ENCODE measurements at places on chromosomes 6 and 20.

GRCh38 chr6:24718449-24719124 is 367 bp downstream of the C6orf62 start:
- DNase-seq = no peak

DNA sequence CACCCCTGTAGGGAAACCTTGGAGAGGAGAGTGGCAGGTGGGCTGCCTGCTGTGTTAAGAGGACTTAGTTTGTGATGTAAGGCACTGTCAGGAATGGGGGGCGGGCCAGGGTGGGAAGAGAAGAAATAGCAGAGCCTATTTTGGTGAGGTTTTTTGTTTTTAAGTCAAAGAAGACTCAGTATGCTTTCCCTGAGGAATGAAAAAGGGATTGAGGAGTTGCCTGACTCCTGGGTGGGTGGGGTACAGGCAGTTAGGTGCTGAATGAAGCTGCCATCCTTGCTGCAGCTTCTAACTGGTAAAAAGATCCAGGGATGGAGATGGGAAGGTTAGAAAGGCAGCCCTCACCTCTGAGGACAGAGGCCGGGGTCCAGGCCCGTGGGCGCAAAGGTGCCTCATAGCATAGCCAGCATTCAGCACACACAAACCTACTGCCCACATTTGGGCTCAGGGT is 37.9 kb downstream of the PLCG1 start:
- no peak for DNase-seq

GRCh38 chr6:52317841-52318581 is 33.5 kb upstream of the MCM3 start:
- DNase-seq = peak; percentile 23

- peak; percentile 33 for DNase-seq
Observed at GRCh38 chr6:169172456-169172855, 81.2 kb downstream of the THBS2 start.

GRCh38 chr20:23260181-23260840 is 90.3 kb upstream of the NXT1 start:
- DNase-seq = no peak

DNA sequence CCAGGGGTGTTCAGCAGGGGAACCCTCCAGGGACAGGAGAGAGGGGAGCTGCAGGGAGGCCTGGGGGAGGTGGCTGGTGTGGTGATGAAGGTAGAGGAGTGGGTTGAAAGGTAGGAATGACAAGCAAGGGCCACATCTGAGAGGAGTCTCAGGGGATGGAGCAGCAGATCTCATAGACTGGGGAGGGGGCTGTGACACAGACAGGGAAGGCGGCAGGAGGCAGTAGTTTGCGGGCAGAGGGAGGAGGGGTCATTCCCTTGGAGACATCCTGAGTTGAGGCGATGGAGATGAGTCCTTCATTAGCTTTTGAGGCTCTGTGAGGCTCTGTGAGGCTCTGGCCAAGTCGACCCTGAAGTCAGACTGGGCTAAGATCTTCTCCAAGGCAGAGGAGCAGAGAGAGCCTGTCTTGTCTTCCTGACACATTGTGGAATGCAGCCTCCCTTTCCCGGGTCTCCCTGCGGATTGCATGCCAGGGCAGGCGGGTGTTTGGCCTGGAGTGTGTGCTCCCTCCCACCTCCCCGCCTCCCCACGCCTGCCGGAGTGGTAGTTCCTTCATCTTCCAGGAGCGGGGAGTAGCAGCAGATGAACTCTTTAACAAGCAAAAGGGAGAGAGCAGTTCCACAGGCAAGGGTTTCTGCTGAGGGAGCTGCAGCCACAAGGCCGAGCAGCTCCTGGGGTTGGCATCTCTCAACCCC is 34.3 kb upstream of the MLN start:
- DNase-seq = peak; percentile 44

GRCh38 chr6:56491606-56492328 is 150.9 kb downstream of the DST start:
- peak; percentile 15 for DNase-seq

GRCh38 chr6:43997345-43997677 is 129.9 kb downstream of the MRPL14 start:
- DNase-seq = no peak

DNA sequence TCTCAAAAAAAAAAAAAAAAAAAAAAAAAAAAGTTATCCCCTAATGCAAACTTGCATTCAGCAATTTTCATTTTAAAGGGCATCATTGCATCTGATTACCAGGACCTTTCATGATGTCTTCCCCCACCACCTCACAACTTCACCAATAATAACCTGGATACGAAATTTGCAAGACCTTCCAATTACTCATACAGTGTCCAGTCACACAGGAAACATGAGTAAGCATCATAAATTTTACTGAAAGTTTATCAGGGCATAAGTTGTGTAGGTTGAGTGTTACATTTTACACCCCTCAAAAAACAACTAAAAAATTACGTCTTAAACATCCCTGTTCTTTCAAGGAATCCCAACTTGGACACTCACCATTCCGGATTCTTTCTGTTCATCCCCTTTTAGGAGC is 79.1 kb upstream of the ANKEF1 start:
- DNase-seq = no peak

DNA sequence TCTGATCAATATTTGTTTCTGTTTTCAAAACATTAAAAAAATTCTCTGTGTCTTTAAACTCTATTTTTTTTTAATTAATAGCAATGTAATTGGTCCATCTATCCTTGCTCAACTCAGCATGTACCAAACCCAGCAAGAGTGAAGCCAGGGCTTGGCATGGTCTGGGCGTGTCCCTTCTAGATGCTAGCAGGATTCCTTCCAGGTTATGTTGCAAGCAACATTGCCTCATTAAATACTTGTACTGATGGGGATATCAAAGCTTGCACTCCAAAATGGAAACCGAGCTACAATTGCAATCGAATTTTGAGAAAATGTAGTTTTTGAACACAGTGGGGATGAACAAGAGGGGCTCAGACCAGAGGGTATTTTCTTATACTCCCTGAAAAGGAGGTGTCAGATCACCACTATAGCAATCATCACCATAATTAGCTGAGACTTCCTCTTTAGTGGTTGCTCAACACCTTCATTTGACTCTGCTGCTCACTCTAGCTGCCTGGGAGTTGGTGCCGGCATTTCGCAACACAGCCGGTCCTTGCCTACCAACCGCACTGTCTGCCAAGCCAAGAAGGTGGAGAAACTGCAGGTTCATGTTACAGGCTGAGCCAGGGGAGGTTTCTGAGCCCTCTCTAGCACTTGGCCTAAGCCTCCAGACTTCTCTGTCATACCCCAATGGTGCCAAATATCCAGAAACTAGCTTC is 67.8 kb upstream of the RALGAPA2 start:
- DNase-seq = no peak

DNA sequence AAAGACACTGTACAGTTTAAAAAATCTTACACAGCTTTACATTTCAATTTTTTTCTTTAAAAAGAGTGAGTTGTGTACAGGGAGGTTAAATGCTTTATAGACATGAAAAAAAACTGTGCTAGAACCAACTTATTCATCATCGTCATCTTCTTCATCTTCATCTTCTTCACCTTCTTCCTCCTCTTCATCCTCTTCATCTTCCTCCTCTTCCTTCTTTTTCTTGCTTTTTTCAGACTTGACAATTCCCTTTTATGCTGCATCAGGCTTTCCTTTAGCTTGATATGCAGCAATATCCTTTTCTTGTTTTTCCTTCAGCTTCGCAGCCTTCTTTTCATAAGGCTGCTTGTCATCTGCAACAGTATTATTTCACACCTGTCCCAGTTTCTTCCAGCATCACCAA is 34.3 kb upstream of the TMEM30A start:
- no peak for DNase-seq

DNA sequence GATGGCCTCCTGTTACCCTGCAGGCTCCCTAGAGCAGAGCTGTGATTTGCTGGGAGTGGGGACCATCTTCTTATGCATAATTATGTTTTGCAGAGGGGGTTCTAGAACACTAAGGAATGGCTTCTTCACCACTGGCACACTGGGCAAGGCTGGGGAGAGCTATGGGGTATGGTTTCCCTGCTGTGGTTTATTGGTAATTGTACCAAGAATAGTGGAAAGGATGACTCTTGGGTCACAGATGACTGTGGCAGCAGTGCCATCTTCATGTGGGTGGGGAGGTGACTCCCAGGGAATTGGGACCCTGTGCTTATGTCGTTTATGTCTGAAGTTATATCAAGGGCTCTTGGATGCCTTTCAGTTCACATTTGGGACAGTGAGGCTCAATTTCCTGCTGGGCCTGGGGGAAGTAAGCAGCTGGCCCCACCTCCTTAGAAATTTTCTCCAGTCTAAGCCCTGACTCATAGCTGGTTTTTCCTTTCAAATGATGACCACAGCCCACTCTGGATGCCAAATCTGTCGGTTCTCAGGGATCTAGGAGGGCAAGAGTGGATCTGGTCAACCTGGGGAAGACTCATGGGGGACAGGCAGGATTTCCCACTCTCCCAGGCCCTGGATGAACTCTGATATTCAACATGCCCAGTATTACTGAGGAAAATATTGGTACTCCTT is 230.8 kb downstream of the LRFN2 start:
- no peak for DNase-seq

DNA sequence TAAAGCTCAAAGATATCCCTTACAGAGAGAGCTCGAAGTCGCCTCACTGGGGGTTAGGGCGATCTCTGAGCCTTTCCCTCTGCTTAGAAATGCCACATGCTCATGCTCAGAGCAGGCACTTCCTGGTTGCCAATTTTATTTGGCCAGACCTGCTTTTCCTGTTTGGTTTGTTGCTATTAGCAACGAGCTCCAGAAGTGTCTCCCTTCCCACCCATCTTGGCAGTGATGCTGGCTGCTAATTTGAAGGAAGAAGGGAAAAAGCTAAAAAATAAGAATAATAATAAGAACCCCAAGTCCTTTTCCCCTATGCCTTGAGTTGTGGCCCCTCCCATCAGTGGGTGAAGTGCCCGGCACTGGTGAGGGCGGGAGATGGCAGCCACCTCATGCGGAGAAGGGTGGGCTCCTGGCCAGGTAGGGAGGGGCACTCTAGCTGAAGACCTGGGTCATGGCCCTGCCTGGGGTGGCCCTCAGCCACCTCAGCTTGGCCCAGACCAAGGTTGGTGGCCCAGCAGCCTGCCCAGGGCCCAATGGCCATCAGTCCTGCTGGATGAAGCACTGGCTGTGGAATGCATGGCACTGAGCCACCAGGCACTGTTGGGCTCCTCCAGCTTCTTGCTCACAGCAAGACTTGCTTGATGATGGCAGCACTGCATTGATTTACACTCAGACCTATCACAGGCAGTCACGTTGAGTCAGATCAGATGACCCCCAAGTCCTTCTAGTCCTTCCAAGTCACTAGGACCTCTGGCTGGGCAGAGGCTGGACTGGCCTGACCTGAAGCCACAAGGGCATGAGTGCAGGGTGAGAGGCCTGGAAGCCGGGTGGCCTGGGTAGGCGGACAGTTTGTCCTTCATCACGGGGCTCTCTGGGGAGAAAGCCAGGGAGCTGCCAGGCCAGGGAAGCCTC is 79.0 kb downstream of the SYNJ2 start:
- DNase-seq = peak; percentile 50

DNA sequence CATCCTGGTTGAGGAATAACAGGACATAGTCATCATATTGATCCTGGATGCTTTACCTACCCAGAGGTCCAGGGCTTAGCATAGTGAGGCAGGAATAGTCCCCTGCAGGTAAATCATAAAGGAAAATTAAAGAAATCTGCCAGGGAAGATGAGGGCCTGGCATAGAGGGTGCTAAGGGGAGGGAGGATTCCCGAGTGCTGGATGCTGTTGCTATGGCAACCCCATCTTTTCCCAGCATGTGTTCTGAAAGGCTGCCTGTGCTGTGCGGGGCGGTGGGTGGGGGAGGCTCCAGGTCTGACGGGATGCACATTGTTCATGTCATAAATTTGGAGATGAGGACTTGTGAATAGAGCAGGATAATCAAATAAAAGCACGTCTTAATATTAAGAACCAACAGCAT is 212.6 kb upstream of the PCSK2 start:
- no peak for DNase-seq

DNA sequence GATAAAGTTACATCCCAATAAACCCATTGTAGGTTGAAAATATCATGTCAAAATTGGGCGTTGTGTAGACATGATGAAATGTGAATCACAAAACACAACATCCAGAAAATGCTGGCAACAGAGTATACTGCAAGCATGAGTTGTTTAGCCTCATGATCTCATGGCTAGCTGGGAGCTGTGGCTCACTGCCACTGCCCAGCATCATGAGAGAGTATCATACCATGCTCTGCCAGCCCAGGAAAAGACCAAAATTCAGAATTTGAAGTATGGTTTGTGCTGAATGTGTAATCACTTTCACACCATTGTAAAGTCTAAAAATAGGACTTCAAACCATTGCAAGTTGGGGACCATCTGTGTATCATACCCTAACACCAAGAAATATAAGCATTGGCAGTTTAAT is 45.2 kb upstream of the SMAP1 start:
- DNase-seq = no peak

DNA sequence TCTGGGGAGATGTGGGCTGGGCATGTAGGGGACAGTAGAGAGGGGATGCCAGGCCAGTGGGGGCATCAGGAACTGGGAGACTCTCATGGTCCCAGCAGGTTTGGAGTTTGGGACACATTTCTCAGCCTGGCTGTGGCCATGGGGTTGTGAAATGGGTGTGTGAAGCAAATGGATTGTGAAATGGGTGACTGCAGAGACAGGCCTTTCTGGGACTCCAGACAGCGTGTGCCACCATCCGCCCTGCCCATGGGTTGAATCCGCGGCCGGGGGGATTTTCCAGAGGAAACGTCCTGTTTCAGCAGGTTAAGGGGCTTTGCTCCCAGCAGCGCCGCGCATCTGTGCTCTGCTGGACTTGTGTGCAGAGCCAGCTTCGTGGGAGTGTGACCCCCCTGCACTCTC is 3.7 kb upstream of the PMEPA1 start:
- no peak for DNase-seq

GRCh38 chr20:1527923-1528322 is 29.6 kb downstream of the SIRPD start:
- DNase-seq = no peak

DNA sequence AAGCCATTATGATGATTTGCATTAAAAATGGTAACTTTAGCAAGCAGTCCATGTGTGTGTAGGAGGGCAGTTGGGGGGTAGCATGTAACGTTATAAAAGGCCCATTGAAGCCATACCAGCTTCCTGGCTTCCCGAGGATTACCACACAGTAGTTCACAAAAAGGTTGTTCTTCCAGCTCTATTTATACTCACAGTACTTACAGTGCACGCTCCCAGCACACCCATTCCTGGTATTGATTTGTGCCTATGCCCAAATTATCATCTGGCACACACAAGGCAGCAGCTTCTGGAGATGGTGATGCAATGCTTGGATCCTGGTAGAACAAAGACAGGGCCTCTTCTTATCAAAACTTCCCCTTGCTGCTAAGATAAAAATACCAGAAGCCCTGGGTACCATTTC is 436.8 kb downstream of the HAO1 start:
- DNase-seq = no peak

- no peak for DNase-seq
Observed at GRCh38 chr6:147970970-147971369, 371.7 kb upstream of the SASH1 start.

GRCh38 chr6:45479834-45480751 is 102.4 kb upstream of the SUPT3H start:
- DNase-seq = peak; percentile 49

DNA sequence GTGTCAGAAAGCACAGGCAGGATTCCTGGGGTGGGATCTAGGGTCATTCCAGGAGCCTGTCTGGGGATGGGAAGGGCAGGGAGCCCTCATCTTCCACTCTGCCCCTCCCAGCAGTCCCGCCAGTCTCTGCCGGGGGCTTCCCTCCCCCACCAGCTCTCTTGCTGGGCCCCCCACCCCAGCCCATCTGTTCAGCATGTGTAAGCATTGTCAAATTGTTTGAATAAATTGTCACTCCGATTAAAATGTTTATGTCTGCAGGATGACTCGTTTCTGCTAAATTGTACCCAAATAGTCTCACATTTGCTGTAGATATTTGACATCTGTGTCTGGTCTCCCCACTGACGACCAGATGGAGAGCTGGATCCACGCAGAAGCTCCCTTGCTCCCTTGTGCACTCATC is 257.6 kb downstream of the ANKRD60 start:
- DNase-seq = no peak
